ENCODE measurements at places on chromosomes 2 and 18.

DNA sequence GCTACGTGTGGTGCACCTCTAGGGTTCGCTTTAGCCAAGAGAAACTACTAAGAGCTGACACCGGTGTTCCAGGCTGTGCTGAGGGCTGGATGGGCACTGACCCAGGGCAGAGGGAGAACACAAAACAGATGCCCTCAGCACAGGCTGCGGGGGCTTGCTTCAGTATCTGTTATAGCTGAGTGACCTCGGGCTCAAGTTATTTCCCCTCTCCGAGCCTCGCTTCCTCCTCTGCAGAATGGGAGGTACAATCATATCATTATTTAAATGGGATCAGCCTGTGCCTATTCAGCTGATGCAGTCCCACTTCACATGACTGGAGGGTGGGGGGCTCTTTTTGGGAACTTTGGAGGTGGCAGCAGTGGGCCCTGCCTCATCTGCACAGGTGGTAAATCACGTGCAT is 156.1 kb upstream of the APCDD1 start:
- DNase-seq: peak; percentile 22

- DNase-seq: no peak
Measured at GRCh38 chr2:201759567-201759966, 21.2 kb downstream of the ALS2 start.

GRCh38 chr2:191746346-191747169 is 68.6 kb downstream of the NABP1 start:
- no peak for DNase-seq

DNA sequence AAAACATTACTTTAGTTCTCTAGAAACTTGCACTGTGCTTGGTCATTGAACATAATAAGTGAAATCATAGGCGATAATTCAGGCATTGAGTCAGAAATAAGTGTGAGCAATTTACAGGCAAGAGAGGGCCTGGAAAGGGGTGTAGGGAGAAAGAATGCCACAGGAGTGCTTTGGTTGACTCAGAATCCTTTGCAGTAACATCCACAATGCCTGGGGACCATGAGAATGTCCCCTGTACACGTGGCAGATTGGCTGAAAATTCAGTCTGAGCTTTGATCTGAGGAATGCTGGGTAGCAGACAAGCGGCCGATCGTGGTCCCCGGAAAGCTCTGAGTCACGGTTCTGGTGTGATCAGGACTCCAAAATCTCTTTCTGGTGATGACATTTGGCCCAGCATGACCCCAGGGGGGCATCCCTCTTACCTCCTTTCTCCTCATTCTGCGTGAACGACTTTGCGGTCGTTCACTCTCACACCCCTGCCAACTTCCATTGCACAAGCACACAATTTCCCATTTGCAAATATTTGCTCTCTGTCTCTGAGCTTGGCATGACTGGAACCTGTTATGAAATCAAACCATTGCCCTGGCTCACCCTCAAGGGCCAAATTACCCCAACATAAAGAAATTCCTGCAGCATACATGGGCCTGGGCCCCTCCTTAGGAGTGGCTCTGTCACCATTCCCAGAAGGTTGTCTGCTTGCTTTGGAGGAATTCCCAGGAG is 305.0 kb upstream of the EPAS1 start:
- no peak for DNase-seq

GRCh38 chr2:227674485-227674884 is 7.9 kb downstream of the SCYGR5 start:
- DNase-seq: no peak

- no peak for DNase-seq
Measured at GRCh38 chr2:223166215-223166493, 114.2 kb downstream of the KCNE4 start.

GRCh38 chr18:66440433-66440832 is 163.5 kb downstream of the CDH19 start:
- no peak for DNase-seq

DNA sequence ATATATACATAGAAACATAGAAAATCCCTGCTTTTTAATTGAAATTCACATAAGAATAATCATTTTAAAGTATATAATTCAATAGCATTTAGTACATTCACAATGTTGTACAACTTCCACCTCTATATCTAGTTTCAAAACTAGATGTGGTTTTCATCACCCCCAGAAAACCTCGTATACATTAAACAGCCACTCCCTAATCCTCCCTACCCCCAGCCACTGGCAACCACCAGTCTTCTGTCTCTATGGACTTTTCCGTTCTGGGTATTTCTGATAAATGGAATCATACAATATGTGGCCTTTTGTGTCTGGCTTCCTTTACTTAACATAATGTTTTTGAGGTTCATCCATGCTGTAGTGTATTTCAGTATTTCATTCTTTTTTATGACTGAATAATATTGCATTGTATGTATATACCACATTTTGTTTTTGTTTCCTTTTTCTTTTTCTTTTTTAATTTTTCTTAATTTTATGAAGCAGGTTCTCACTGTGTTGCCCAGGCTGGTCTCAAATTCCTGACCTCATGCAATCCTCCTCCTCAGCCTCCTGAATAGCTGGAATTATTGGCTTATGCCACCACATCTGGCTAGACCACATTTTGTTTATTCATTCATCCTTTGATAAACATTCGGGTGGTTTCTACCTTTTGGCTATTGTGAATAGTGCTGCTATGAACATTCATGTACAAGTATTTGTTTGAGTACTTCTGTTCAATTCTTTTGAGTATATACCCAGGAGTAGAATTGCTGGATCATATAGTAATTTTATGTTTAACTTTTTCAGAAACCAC is 50.6 kb upstream of the RNF152 start:
- DNase-seq: no peak

- no peak for DNase-seq
Measured at GRCh38 chr18:267380-267687, 513 bp downstream of the THOC1 start.

GRCh38 chr2:23925702-23926289 is 1.1 kb downstream of the ATAD2B start:
- no peak for DNase-seq

DNA sequence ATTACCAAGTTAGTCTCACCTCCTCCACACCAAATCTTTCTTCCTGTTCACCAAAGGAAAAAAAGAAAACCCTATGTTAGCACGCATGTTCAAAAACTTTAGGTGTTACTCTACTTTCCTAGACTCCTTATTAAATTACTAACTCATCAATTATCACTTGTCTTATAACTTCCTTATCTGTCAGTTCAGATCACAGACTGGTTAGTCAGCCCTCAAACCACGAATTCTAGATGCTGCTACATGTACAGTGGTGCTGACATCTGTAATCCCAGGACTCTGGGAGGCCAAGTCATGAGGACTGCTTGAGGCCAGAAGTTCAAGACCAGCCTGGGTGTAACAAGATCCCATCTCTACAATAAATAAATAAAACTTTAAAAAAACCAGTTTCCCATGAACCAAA is 3.5 kb downstream of the YWHAQ start:
- DNase-seq: no peak

DNA sequence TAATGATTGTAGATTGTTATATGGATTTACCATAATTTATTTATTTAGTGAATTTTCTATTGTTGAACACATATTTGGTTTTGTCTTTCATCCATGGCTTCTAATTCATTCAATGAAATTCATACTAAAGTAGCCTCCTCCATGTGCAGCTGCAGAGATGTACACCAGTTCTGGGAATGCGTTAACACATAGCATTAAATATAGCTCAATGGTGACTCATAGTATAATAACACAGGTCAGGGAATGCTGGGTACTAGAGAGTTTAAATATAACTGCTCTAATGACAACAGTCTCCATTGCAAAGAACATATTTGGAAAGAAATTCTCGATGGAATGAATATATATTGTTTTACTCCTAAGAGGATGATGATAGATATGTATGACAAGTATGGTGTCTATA is 1190.2 kb upstream of the NRXN1 start:
- DNase-seq: no peak

DNA sequence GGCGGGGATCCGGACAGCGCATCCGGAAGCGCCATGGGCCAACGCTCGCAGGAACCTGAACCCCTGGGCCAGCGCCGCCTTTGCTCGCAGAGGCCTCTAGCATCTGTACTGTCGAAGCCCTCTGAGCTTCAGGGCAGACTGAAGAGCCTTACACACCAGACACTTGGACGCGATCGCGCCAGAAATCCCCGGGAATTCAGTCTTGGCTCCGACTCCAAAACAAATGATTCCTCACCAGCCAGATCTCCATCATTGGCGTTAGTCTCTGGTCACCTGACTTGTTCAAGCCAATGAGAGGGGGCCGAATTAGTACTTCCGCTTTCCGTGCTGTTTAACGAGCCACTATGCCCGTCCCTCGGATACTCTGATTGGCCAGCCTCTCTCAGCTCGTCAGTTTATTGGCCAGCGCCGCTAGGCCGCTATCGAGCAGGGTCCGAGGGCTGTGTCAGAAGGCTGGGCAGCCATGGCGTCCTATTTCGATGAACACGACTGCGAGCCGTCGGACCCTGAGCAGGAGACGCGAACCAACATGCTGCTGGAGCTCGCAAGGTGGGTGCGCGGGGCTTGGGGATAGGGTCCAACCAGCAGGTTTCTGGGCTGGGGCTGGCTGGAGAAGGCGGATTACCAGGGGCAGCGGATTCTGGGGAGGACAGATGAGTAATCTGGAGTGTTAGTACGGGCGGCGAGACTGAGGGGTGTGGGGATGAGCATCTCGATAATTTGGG is at the start of gene RNF181:
RNF181 (plus strand) TSS at position 445 of the 725 bp plus-strand sequence; CDS start at position 464, 19 bp downstream.
- DNase-seq: peak; percentile 71

DNA sequence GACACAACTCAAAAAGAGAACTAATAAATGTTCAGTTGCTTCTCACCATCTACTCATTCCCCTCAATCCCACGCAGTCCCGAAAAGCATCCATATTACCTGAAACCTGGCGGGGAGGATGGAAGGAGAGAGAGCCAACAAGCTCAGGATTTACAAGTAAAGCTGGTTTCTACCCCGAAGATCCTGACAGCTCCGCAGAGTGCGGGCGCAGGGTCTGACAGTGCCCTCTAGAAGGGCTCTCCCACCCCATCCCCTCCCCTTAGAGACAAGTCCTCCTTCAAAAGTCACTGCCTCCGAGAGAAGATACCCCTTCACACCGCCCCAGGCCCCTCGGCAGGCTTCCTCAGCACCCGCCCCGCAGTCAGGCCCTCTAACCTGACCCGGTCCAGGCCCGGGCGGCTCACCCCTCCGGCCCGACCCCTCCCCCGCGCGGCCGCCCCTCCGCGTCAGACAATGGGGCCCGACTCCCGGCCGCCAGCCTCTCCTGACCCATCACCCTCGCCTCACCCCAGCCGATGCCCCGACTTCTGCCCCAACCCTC is 550 bp downstream of the RAB1A start:
- no peak for DNase-seq

DNA sequence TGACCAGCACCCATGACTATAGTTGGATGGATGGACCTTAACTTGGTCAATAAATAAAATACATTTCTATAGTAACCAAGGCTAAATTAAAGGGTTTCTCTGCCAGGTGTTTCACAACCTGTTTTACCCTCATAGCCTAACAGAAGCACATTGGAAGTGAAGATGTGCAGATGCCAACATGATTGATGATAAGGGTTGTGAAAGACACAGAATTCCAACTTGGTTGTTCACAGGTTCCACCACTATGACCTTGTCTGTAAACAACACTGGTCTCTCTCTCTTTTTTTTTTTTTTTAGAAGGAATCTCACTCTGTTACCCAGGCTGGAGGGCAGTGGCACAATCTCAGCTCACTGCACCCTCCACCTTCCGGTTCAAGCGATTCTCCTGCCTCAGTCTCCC is 37.5 kb upstream of the PTH2R start:
- no peak for DNase-seq

GRCh38 chr2:234286118-234286598 is 210.7 kb downstream of the ARL4C start:
- no peak for DNase-seq

DNA sequence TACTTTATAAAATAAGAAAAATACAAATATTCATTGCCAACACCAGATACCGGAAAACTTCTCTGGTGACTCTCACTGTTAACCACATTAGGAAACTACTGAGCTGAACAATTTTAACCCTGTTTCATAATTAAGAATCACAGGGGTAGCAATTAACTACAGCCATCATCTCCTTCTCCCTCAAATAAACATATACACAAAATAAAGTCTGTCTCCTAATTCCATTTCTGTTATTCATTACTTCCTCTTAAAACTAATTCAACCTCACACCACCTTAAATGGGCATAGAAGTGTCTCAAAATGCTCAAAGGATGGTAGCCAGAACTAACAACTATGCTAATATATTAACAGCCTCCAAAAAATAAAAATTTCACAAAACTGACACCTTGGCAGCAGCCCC is 60.7 kb downstream of the ACVR1 start:
- DNase-seq: no peak

DNA sequence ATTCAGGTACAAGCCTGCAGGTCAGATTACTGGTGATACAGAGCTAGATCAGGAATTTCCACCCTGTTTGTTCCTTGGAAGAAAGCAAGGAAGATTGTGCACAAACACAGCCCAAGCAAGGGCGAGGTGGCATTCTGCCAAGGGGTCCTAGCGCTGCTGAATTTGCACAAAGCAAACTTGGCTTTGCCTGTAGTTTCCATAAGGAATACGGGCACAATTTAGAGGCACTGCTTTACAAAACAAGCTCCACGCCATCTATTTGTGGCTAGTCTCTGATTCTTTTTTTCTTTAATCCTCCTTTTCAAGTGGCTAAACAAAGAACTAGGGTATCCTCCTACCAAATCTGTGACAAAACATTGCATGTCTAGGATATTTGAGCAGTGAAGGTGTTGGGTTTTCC is 195.5 kb upstream of the ACVR2A start:
- no peak for DNase-seq

DNA sequence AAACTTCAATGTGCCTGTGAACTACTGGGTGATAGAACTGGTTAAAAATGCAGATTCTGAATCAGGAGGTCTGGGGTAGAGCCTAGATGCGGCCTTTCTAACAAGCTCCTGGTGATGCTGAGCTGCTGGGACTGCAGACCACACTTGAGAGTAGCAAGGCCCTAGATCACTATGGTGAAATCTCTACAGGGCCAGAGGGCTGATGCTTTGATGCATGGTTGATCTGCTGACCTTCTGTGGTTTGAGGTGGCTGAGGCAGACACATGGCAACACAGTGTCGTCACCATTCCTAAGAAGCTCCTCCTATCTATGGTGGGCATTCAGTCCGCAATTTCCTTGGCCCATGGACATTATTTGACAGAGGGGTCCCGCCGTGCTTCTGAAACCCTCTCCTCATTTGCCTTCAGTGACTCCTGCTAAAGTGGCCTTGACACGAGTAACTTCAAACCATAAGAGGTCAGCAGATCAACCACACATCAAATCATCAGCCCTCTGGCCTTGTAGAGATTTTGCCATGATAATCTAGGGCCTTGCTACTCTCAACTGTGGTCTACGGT is 19.8 kb downstream of the CCDC68 start:
- DNase-seq: no peak

All from activated B cell treated with CpG ODN at 0.5 μM for 24 hours (primary cell).